ENCODE measurements at places on chromosomes 3 and 15. TPM values are rescaled to one million over a fixed set of nuclear protein-coding genes. Genes with fewer than 3 reads are reported as not detected.

Gene SCG5
- total RNA-seq: 0.49 TPM

Gene ZBTB47
- total RNA-seq: 15.3 TPM

Gene PLCB2
- 0.16 TPM for total RNA-seq

Gene GPR149
- not detected for total RNA-seq

Gene GPR176
- 15.7 TPM for total RNA-seq

Gene OXTR
- total RNA-seq: 1.1 TPM

Gene KCNMB2
- total RNA-seq: not detected

Gene DNASE1L3
- 3.4 TPM for total RNA-seq

Gene KNG1
- not detected for total RNA-seq

Gene IFT57
- 26.1 TPM for total RNA-seq

Measured in bladder microvascular endothelial cell (primary cell).